ENCODE measurements at places on chromosomes 2 and 18. TPM values are rescaled to one million over a fixed set of nuclear protein-coding genes. Genes with fewer than 3 reads are reported as not detected.

Gene CD8B
- 0.67 TPM for total RNA-seq

Gene SCLY
- total RNA-seq: 13.6 TPM

Gene STPG4
- total RNA-seq: not detected

GRCh38 chr2:73104933-73105332 is 7.8 kb downstream of the RAB11FIP5 start:
- DNase-seq: no peak

Measured in mesenteric fat pad (tissue), 1 donor.